Chondrocyte (in vitro differentiated cells): ENCODE measurements at places on chromosomes 3 and 15. TPM values are rescaled to one million over a fixed set of nuclear protein-coding genes. Genes with fewer than 3 reads are reported as not detected.

The SMCO1 gene
- total RNA-seq, result not detected in 3 replicates

DNA sequence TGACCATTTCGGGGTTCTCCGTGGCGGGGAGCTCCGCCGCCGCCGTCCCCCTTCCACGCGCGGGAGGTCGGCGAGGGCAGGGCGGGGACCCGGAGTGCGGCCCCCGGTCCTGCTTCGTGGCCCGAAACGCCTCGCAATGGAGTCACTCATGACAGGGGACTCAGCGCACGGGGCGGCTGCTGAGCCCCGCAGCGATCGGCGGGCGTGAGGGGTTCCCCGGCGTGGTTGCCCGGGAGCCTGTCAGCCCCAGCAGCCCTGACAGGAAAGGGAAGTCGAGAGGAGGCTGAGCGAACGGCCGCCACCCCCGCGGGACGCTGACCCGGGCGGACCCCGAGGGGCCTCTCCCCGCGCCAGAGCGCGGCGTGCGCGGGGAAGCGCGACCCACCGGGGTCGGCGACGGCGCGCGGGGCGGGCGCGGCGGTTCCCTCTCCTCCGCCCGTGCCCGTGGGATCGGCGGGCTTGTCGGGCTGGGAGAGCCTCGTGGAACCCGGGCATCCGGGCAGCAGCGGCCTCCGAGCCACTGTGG, 564 bp upstream of the PIGZ start:
- DNase-seq, result no peak
- peak overlapping the region; percentile 68 for H3K4me3 ChIP-seq
- H3K36me3 ChIP-seq, result no peaks in the 10 kb centered on the region
- no peak overlapping the region for H3K27ac ChIP-seq
- H3K27me3 ChIP-seq, result no peaks in the 10 kb centered on the region

GRCh38 chr3:157607826-157608405, 104.7 kb upstream of the VEPH1 start:
- H3K4me1 ChIP-seq, result peaks cover 3% of the 10 kb centered on the region
- peaks cover 2% of the 10 kb centered on the region for H3K36me3 ChIP-seq
- peaks cover 4% of the 10 kb centered on the region for H3K27me3 ChIP-seq
- H3K27ac ChIP-seq, result no peak overlapping the region

DNA sequence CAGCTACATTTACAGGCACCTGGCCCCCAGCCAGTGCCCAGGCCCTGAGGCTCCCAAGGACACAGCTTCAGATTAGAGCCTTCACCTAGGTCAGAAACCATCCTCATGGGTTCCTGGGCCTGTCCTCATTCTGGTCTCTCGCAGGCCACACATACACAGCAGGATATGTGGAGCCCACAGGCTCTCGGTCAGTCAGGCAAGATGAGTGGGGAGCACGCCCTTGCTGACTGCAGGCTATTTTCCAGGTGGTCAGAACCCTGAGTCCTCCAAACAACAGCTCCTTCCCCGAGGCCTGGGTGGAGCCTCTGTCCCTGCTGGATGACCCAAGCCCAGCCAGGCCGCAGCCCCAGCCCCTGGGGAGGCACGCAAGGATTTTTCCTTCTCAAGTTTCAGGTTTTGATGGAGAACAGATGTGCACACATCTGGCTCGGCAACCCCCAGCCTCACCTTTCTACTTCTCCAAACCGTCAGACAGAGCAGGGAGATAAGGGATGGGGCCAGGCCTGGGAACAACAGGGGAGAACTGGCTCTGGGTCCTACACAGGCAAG, 1.6 kb downstream of the STRA6 start:
- peak overlapping the region; percentile 47 for H3K4me3 ChIP-seq
- no peaks in the 10 kb centered on the region for H3K36me3 ChIP-seq
- peaks cover 62% of the 10 kb centered on the region for H3K4me1 ChIP-seq
- no peak for DNase-seq

- no peaks in the 10 kb centered on the region for H3K36me3 ChIP-seq
- no peak for DNase-seq
- H3K4me3 ChIP-seq, result no peak overlapping the region
- no peak overlapping the region for H3K27ac ChIP-seq
Measured at GRCh38 chr3:183560607-183561006, 5.1 kb upstream of the KLHL6 start.

GRCh38 chr15:48459571-48460442, 128.6 kb downstream of the DUT start:
- no peak overlapping the region for H3K4me3 ChIP-seq
- H3K36me3 ChIP-seq, result peaks cover 73% of the 10 kb centered on the region
- DNase-seq, result no peak
- peak overlapping the region; percentile 53 for H3K27ac ChIP-seq
- H3K4me1 ChIP-seq, result peaks cover 43% of the 10 kb centered on the region

- peaks cover 52% of the 10 kb centered on the region for H3K4me1 ChIP-seq
- no peaks in the 10 kb centered on the region for H3K27me3 ChIP-seq
- H3K27ac ChIP-seq, result peak overlapping the region; percentile 85
- no peak overlapping the region for H3K4me3 ChIP-seq
Measured at GRCh38 chr3:73060302-73060723, 1.1 kb upstream of the EBLN2 start.

DNA sequence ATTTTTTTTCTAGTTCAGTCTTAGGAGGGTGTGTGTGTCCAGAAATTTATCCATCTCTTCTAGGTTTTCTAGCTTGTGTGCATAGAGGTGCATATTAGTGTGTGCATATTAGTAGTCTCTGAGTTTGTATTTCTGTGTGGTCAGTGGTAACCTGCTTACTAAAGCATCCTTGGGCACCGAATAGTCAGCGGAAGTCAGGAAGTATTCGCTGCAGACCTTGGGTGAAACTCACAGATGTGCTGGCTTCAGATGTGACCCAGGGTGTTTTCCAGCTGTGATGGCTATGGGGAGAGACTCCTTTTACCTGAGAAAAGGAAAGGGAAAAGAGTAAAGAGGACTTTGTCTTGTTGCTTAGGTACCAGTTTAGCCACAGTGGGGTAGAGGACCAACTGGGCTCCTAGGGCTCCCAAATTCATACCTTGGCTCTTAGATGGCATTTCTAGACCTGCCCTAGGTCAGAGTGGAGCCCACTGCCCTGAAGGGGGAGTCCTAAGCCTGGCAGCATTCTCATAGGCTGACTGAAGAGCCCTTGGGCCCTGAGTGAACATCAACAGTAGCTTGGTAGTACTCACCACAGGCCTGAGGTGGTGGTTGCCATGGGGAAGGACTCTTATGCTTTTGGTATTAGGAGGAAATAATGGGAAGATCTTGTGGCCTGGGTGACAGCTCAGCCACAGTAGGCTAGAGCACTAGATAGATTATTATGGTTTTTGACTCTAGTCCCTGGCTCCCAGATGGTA, 286.0 kb upstream of the ZPLD1 start:
- no peaks in the 10 kb centered on the region for H3K27me3 ChIP-seq
- no peak for DNase-seq
- no peak overlapping the region for H3K4me3 ChIP-seq
- H3K27ac ChIP-seq, result no peak overlapping the region
- H3K4me1 ChIP-seq, result no peaks in the 10 kb centered on the region

DNA sequence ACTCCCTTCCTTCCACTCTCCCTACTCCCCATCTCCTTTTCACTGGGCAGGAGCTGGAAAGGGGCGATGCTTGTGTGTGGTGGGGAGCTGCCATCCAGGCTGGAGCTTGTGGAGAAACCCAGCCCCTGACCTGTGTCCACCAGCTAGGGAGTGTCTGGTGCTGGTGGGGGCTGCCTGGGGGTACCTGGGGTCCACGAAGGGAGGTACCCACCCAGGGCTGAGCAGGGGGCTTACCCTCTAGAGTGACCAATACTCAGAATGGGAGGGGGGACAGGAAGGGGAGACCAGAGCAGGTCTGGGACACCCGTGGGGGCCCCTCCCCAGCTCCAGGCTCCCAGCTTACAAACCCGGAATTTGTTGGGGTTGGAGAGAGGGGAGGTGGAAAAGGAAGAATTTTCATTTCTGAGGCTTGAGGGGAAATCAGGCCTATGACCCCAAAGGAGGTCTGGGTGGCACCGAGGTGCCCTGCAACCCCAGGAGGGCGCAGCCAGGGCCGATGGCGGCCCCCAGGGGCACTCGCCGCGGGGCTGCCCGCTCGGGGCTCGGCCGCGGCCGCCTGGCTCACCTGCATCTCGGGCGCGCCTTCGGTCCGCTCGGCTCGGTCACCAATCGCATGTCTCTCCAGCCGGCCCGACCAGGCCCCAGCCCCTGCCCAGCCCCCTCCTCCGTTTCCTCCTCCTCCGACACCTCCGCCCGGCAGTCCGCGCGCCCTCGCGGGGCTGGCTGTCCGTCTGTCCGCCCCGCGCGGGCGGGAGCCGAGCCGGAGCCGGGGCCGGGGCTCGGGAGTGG, 773 bp downstream of the LINGO1 start:
- peak overlapping the region; percentile 60 for H3K4me3 ChIP-seq
- H3K36me3 ChIP-seq, result no peaks in the 10 kb centered on the region
- H3K4me1 ChIP-seq, result peaks cover 16% of the 10 kb centered on the region
- no peak overlapping the region for H3K27ac ChIP-seq
- H3K27me3 ChIP-seq, result peaks cover 18% of the 10 kb centered on the region

DNA sequence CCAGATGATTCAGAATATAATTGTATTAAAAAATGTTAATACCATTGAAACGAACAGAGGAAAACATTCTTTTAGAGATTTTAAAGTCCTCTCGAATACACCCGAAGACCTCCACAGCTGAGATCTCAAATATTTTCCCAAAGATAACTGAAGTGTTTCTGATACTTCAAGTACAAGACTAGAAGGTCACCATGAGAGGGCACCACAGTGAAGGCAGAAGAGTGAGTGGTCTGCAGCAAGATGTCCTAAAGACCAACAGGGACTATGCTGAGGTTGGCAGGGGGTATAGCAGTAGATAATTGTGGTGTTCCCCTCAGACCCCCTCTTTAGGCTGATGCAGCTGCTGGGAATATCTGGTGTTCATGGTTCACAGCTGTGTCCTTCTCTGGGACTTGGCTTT, 156.5 kb downstream of the PDCD6IP start:
- no peaks in the 10 kb centered on the region for H3K36me3 ChIP-seq
- no peak for DNase-seq
- no peak overlapping the region for H3K4me3 ChIP-seq
- no peak overlapping the region for H3K27ac ChIP-seq
- H3K27me3 ChIP-seq, result peaks cover 22% of the 10 kb centered on the region

DNA sequence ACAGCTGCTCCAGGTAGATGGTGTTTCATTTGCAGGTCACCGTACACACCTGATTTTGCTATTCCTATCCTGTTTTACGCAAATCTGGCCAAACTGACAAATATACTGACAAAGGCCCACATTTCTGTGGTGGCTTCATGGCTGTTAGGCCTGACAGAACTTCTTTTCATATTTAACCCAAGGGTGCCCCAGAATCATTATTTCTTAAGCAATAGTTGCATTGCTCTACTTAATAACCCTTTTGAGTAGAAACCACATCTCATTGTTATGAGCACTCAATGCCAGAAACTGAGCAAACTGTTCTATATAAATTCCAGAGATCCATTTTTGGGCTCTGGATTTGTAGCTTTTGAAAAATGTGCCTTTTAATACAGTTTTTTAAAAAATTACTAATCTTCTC, 19.4 kb downstream of the ASTE1 start:
- no peak for DNase-seq
- H3K27ac ChIP-seq, result no peak overlapping the region
- no peaks in the 10 kb centered on the region for H3K27me3 ChIP-seq
- no peak overlapping the region for H3K4me3 ChIP-seq
- H3K36me3 ChIP-seq, result peaks cover 9% of the 10 kb centered on the region

DNA sequence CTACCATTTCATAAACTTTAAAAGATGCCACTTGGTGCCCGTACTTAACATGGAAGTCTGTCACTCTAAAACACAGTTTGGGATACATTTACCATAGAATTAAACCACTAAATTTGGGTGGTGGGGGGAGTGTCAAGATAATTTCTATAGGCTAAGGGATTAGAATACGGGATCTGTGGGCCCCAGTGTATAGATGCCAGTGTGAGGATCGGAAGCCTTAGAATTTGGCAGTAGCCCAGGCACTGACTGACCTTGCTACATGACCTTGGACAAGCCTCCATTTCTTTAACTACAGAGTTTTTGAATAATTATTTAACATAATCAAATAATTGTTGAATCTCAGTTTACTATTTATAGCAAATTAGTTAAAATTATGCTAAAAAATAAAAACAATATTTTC, 76.3 kb upstream of the STRIT1 start:
- H3K4me3 ChIP-seq, result no peak overlapping the region
- no peak overlapping the region for H3K27ac ChIP-seq
- no peak for DNase-seq
- no peaks in the 10 kb centered on the region for H3K36me3 ChIP-seq
- H3K27me3 ChIP-seq, result peaks cover 1% of the 10 kb centered on the region
- H3K4me1 ChIP-seq, result peaks cover 17% of the 10 kb centered on the region

DNA sequence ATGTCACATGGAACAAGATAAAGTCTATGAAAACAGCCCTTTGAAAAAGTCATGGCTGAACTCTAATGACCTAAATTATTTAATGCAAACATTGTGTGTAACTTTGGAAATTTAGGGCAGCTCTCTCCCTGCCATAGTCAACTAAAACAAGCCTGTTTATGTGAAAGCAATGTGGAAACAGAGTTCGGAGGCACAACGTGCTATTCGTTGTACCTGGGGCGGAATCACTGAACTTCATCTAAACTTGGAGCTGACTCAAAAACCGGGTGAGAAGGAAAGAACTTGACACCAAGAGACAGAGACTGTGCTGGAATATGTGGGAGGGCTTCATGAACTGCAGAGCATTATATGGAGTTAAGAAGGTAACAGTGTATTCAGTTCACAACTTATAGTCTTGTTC, 764.9 kb upstream of the GOLIM4 start:
- H3K4me1 ChIP-seq, result no peaks in the 10 kb centered on the region
- H3K36me3 ChIP-seq, result no peaks in the 10 kb centered on the region
- H3K4me3 ChIP-seq, result no peak overlapping the region

- H3K4me1 ChIP-seq, result peaks cover 22% of the 10 kb centered on the region
- DNase-seq, result no peak
- H3K36me3 ChIP-seq, result peaks cover 3% of the 10 kb centered on the region
- no peak overlapping the region for H3K27ac ChIP-seq
- no peak overlapping the region for H3K4me3 ChIP-seq
- H3K27me3 ChIP-seq, result no peaks in the 10 kb centered on the region
Measured at GRCh38 chr3:146966124-146966523, 361.0 kb upstream of the PLSCR5 start.

- H3K4me3 ChIP-seq, result no peak overlapping the region
- H3K36me3 ChIP-seq, result no peaks in the 10 kb centered on the region
- peak overlapping the region; percentile 82 for H3K27ac ChIP-seq
- peaks cover 28% of the 10 kb centered on the region for H3K4me1 ChIP-seq
Measured at GRCh38 chr3:127043041-127043641, 60.2 kb downstream of the PLXNA1 start.

DNA sequence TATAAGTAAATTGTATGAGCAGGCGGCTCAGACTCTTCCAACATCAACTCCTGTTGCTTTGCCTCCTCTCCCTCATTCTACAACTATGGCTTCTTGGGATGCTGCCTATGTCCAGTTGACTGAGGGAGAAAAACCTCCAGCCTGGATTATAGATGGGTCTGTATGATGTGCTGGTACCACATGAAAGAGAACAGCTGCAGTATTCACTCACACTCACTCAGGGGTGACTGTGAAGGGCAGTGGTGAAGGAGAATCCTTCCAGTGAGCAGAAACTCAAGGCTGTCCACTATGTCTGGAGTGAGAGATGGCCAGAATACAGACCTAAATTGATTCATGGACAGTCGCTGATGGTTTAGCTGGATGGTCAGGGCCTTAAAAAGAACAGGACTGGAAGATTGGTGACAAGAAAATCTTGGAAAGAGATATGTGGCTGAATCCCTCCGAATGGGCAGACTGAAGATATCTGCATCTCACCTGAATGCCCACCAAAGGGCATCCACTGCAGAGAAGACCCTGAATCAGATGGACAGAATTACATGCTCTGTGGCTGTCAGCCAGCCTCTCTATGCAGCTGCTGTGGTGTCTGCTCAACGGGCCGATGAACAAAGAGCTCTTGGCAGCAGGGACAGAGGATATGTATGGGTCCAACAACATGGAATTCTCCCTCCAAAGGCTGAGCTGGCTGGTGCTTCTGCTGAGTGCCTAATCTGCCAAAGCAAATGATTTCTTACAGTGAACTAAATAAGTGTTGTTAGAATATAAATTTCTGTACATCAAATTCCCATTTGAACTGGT, 1.9 kb upstream of the BCL2L10 start:
- no peak for DNase-seq
- no peaks in the 10 kb centered on the region for H3K27me3 ChIP-seq
- peaks cover 7% of the 10 kb centered on the region for H3K4me1 ChIP-seq
- no peak overlapping the region for H3K4me3 ChIP-seq
- H3K27ac ChIP-seq, result no peak overlapping the region
